NCI-H460 (cell line): ENCODE measurements at places on chromosomes 1 and 21. TPM values are rescaled to one million over a fixed set of nuclear protein-coding genes. Genes with fewer than 3 reads are reported as not detected.

DNA sequence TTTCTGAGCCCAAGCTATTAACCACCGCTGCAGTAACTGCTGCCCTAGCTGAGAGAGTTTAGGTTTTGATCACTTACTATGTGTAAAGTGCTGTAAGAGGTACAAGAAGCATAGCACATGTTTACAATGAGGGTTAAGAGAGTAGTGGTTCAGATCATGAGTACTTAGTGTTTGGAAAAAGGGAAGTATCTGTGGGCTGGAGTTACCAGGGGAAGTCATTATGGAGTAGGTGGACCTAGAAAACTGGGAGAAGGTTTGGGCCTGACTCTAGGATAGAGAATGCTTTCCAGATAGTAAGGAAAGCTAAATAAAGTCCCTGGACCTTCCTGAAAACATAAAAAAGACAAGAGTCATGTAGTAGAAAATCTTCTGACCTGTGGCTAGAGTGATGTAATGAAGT is 149.6 kb upstream of the PLXNA2 start:
- no peak for DNase-seq

The EFNA1 gene
- total RNA-seq: 18.1 and 22.3 TPM in 2 replicates

GRCh38 chr1:66342707-66343106 is 191.2 kb upstream of the SGIP1 start:
- DNase-seq: no peak

- no peak for DNase-seq
These were observed 2.5 kb downstream of the VWA1 start for GRCh38 chr1:1437904-1438376.

GRCh38 chr1:47752559-47752958 is 244.6 kb downstream of the TRABD2B start:
- no peak for DNase-seq

DNA sequence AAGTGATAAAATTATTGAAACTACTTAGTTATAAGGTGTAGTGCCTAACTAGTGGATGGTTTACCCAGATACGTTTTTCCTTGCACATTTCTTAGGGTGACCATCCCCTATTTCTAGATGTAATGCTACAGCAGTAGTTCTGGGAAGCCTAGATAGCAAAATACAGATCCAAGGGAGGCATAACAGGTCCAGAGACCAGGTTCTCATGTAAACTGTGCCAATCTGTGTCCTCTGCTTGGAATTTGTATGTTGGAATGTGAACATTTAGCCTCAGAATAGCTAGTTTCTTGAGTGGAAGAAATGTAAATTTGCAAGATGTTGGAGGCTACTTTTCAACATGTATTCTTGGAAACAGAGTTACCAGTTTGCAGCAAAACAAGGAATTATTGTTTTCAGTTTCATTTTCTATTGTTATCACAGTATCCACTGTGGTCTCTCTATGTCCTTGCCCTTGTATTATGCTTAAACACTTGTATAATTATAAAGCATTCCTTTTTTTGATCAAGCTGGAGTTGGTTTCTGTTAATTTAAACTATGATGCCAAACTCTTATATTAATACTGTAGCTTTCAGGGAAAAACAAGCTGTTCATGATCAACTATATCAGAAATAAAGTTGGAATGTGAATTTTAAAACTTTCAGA is 102.0 kb upstream of the BRINP3 start:
- DNase-seq: no peak

GRCh38 chr21:45146801-45147200 is 72.4 kb downstream of the ADARB1 start:
- no peak for DNase-seq

DNA sequence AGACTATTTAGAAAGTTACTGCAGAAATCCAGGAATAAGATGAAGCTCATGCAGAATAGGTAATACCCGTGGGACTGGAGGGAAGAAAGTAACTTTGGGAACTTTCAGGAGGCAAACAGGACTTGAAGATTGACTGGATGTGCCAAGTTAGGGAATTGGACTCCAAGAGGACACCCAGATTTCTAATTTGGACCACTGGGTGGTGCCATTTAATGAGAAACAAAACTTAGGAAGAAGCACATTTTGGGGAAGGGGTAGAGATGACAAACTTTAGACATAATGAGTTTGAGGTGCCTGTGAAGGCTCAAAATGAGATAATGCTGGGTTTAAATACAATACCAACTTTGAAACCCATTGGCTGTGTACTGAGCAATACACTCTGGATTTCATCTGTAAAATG is 3.3 kb upstream of the B4GALT3 start:
- no peak for DNase-seq

The TARS2 gene
- 40.4 and 42.1 TPM in 2 replicates for total RNA-seq

The CLIC4 gene
- 170 and 172 TPM in 2 replicates for total RNA-seq

The VSIG8 gene
- total RNA-seq: 0.05 TPM in 1 of 2 replicates, not detected in the other

DNA sequence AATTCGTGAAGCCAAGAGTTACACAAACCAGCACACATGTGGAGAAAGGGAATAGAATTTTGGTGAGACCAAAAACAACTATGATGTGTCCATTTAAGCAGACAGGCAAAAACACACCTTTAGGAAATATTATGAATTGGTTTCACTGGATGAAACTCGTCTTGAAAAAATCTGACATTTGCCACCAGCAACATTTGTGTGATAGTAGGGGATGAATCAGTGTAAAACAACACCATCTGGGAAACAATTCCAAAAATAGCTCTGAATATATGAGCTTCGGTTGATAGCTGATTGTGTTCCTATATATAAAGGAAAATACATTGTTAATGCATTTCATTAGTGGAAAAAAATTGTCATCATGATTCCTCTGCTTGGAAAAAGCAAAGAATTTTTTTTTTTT is 327.8 kb downstream of the PAPPA2 start:
- DNase-seq: no peak

DNA sequence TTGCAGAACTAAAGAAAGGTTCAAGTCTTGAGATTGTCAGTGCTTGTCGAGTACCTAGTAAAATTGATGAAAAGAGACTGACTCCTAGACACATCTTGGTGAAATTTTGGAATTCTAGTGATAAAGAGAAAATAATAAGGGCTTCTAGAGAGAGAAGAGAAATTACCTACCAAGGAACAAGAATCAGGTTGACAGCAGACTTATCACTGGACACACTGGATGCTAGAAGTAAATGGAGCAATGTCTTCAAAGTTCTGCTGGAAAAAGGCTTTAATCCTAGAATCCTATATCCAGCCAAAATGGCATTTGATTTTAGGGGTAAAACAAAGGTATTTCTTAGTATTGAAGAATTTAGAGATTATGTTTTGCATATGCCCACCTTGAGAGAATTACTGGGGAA is 16.3 kb downstream of the L1TD1 start:
- no peak for DNase-seq

The XCL1 gene
- total RNA-seq: not detected in 2 replicates

The KCNAB2 gene
- total RNA-seq: 14.4 and 20.1 TPM in 2 replicates

DNA sequence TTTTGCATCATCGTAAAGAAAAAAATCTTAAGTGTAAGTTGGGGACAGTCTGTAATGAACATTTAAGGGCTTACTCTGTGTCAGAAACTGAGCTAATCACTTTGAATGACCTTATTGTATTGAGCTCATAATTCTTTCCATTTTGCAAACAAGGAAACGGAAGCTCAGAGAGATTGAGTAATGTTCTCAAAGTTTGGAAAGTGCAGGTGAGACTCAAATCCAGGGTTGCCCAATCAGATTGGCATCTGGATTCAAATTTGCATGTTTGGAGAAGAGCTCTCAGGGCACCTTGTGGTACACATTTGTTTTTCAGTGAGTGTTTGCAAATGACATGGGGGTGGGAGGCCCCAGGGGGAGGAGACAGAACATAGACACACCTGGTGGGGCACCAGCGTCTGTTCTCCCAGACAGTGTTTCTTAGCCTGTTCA is 8.0 kb downstream of the ALPL start:
- DNase-seq: no peak

DNA sequence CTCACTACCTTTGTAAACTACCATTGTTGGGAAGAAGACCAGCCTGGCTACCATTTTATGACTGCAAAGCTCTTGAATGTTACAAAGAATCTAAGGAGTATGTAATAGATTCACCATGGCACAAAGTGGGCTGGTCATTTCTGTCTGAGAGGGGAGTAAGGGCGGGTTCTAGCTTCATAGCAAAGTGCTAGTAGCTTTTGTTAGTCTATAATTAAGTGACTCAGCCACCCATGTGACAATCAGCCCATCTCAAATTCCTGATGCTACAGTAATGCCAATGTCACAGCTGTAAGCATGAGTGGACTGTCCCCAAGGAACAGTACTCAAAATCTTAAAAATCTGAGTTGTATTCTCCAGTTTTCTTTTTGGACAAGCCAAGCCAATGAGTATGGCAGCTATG is 15.4 kb upstream of the OTUD3 start:
- no peak for DNase-seq

DNA sequence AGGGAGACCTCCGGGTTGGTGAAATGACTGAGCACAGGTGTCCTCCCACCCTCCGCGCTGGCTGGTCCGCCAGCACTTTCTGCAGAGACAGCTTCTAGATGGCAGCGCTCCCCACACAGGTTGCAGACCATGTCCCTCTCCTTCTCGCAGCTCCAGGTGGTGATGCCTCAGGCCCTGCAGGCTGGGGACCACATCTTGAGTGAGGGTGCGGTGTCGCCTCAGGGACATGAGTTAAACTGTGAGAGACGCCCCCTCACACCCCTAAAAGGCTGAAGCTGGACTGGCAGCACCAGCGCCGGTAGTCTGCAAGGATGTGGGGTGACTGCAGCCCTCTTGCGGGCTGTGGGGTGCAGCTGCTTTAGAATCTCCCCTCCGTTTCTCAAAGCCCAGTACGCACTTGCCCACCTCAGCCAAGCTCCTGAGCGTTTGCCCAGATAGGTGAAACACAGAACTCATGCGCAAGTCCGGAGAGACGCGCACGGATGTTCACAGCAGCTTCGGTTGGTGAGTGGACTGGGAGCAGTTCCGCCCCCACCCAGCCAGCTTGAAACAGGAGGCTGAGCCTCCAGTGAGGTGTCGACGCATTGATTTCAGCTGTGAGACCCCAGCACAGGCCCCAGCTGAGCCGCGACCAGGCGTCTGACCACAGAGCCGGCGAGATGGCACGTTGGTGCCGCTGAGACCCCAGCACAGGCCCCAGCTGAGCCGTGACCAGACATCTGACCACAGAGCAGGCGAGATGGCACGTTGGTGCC is 28.6 kb downstream of the COL6A1 start:
- DNase-seq: no peak

The CRNN gene
- not detected in 2 replicates for total RNA-seq

The FCMR gene
- total RNA-seq: not detected in 2 replicates

- no peak for DNase-seq
These were observed 26.1 kb upstream of the RGL1 start for GRCh38 chr1:183778568-183779433.

The RAP1GAP gene
- 0.17 TPM in 1 of 2 replicates, not detected in the other for total RNA-seq

GRCh38 chr1:17460219-17460618 is 20.7 kb upstream of the RCC2 start:
- no peak for DNase-seq

GRCh38 chr21:21373969-21374368 is 375.8 kb downstream of the NCAM2 start:
- peak; percentile 18 for DNase-seq

DNA sequence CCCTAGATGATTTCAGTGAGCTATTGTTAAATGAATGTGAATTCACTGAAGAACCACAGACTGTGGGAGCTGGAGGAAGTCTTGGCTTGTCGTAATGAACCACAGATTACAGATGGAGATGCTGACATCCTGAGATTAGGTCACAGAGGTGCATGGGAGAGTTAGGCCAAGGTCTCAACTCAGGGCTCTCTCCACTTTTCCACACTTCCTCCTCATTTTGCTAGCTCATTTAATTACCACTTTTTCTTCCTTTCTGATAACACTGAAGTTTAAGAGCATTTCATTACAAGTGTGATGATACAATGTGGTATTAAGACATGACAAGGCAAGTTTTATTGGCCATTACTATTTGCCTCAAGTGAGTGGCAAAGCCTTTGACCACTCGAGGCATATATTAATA is 30.8 kb downstream of the ST6GALNAC3 start:
- DNase-seq: no peak

DNA sequence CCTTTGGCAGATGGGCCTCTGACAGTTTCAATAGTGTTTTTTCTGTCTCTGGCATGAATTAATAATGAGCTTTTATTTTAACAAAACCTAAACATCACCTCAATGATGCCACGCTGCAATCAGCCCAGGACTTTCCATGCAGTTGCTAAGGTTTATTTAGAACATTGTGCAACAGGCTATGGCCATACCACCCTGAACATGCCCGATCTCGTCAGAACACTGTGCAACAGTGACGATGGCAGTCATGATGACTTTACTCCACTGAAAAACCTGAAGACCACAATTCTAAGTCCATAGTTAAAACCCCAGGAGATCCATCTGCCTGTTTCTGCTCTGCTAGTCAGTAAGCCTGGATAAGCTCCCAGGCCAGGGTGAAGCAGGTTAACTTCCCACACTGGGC is 310.0 kb downstream of the PBX1 start:
- DNase-seq: no peak

- no peak for DNase-seq
These were observed 30.1 kb downstream of the ABCG1 start for GRCh38 chr21:42248783-42249597.

DNA sequence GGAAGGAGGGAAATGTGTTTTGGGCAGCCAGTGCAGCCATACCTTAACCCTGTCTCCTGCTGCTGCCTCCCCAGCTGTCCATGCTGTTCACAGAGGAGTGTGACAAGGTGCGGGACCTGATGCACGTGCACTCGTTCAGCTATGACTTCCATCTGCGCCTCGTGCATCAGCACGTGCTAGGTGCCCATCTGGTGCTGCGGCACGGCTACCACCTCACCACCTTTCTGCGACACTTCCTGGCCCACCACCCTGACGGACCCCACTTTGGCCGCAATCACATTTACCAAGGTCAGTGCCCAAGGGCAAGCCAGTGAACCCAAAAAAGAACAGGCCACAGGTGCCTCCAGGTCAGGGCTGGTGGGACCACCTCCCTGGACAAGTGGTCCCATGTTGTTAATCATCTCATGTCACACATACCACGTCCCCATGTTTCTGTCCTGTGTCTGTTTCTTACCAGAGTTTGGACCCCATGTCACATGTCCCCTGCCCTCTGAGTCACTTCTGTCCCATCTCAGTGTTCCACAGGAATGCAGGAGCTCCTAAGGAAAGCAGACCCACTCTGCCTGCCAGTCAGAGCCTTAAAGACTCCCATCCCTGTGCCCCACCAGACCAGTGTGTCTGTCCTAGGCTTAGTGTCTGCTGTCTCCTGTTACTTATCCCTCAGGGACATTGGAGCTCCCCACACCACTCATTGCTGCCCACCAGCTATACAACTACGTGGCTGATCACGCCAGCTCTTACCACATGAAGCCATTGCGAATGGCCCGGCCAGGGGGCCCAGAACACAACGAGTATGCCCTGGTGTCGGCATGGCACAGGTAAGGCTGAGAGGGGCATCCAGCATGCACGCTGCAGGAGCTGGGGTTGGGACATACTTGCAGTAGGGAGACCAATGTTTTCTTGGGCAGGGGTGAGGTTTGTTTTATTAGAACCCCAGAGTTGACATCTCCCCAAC is 6.6 kb downstream of the HYI start:
- no peak for DNase-seq
